Activated T-helper 9 cell treated with anti-CD3 and anti-CD28 coated beads, Interleukin-2, amount 50 U/mL, for 16 hours (primary cell): ENCODE measurements at places on chromosomes 16 and 17.

- no peak for DNase-seq
Observed at GRCh38 chr16:49462989-49463371, 89.4 kb downstream of the C16orf78 start.

GRCh38 chr17:1498869-1499268, 6.4 kb upstream of the MYO1C start:
- DNase-seq: no peak

GRCh38 chr17:5480962-5481361, 5.0 kb downstream of the DERL2 start:
- DNase-seq: no peak

GRCh38 chr16:15783985-15784384, 72.8 kb downstream of the MYH11 start:
- no peak for DNase-seq

DNA sequence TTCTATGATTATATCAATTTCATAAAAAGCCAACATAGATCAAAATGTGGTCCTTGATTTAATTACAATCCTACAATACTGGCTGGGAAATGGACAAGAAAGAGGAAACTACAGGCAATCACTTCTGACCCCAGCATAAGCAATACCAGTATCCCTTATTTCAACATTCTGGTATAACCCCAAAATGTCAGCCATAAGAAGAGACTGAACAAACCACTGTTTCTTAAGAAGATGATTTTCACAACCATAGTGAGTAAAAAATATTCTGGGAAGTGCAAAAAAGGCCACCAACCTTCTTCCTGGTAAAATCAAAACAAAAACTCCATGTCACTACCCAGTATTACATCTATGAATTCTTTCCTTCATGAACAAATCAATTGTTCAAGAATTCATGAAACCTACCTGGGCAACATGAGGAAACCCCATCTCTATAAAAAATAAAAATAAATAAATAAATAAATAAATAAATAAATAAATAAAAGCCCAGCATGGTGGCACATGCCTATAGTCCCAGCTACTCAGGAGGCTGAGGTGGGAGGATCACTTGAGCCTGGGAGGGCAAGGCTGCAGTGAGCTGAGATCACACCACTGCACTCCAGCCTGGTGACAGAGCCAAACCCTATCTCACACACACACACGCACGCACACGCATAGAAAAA, 7.5 kb downstream of the N4BP1 start:
- DNase-seq: no peak

DNA sequence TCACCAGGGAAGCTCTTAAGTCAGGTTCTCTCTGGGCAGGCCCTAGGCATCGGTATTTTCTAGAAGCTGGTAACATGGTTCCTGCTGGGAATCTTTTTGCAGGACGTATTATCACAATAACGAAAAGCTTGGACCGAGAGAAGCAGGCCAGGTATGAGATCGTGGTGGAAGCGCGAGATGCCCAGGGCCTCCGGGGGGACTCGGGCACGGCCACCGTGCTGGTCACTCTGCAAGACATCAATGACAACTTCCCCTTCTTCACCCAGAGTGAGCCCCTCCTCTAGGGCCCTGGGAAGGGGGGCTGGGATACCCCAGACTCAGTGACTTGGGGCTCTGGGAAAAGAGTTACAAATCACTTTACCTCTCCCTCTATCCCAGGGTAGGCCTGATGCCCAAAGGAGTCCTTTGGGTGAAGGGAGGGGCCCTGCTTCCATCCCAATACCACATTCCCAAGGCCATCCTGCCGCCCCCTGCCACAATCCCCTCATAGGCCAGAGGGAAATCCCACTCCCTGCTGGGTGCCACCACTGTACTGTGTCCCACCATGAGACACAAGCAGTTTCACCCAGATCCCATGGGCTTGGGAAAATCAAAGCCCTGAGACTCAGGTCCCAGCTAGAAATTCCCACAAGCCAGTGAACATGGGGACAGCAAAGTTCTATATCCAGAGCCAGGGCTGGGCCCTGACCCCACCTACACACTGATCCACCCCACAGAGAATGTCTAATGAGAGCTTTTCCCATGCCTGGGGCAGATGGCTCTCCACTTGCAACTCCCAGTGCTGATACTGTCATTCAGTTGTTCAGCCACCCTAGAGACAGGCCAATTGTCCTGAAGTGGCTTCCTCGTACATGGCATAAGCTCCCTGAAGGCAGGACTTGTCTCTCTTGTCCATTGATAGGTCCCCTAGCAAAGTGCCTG, 23.0 kb downstream of the CDH5 start:
- DNase-seq: no peak

DNA sequence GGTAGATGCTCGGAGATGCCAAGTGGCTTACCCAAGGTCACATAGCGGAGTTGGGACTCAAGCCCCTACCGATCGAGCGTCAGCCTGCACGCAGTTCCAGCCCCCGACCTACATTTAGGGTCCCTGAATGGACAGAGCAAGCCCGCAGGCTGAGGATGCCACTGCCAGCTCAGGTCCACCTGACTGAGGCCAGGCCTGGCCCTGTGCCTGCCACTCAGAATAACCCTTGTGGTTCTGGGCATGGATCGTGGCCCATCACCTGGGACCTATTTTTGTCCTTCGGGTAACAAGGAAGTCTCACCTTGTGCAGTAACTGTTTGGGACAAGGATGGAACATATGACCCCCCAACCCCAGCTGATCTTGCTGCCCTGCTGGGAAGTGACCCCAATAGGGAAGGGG, 17.1 kb downstream of the CDH16 start:
- no peak for DNase-seq

GRCh38 chr17:19331134-19331533, 31.4 kb downstream of the B9D1 start:
- DNase-seq: no peak

DNA sequence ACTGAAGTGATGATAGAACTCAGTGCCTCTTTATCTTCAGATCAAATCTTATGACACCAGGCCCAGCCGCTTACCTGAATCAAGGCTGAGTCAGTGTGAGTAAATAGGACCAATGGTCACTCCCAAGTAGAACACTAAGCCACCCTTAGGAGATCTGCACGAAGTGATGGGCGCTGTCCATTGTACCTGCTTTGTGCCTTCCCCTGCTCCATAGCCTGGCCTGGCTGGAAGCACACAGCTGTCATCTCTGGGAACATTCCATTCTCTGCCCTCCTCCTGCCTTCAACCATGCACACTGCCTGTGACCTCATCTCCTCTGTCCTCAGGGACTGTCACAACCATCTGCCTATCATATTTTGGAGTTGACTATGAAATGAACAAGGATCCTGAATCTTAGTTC, 279.5 kb upstream of the ASIC2 start:
- no peak for DNase-seq

DNA sequence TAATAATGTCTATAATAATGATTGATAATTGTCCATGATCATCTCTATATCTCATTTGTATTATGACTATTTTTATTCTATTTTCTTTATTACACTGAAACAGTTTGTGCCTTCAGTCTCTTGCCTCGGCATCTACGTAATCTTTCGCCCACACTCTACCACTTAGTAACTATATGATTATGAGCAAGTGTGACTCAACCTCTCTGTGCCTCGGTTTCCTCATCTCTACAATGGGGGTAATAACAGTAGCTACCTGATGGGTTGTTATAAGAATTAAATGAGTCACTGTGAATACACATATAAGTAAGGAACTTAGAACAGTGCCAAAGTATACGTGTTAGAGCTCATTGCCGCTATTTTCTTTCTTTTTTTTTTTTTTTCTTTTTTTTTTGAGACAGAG, 3.7 kb upstream of the SLC16A11 start:
- no peak for DNase-seq

- no peak for DNase-seq
Observed at GRCh38 chr17:56434610-56435009, 158.9 kb upstream of the NOG start.

GRCh38 chr17:17877529-17878358, 41.0 kb upstream of the SREBF1 start:
- no peak for DNase-seq

DNA sequence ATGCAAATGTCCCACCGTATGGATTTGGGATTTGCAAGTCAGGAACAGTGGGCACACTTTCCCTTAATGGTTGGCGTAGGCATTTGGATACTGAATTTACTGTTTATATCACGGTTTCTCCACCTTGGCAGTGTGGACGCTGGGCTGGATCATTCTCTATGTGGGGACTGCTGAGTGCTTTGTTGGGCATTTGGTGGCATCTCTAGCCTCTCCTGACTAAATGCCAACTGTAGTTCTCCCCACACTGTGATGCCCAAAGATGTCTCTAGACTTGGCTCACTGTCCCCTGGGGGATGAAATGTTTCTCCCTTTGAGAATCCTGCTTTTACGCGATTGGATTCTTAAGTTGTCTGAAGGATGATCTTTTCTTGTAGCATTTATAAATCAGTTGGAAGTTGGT, 49.0 kb downstream of the RBFOX1 start:
- DNase-seq: no peak

GRCh38 chr17:63516910-63517824, 6.0 kb upstream of the KCNH6 start:
- DNase-seq: no peak

GRCh38 chr16:82755570-82756282, 129.0 kb downstream of the CDH13 start:
- no peak for DNase-seq

DNA sequence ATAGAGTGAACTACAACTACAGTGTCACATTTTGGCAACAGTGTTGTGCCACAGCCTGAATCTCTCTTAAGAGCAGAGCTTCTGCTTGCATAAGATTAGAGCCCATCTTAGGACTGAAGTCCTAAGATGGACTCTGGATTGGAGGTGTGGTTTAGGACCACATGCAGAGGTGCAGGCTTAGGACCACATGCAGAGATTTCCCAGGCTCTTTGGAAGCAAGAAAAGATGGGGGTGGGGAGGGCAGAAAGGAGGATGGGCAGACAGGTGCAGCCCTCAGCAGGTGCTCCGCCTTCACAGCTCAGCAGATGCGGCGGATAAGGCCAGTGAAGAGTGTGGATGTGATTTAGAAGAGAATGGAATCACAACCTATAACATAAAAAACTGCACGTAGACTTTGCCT, 128.7 kb downstream of the TANGO6 start:
- DNase-seq: no peak

- no peak for DNase-seq
Observed at GRCh38 chr16:51050377-51050706, 100.7 kb downstream of the SALL1 start.

- peak; percentile 31 for DNase-seq
Observed at GRCh38 chr17:7885367-7886226, 3.0 kb upstream of the CHD3 start.

GRCh38 chr17:10035885-10036284, 130.8 kb upstream of the RCVRN start:
- no peak for DNase-seq

DNA sequence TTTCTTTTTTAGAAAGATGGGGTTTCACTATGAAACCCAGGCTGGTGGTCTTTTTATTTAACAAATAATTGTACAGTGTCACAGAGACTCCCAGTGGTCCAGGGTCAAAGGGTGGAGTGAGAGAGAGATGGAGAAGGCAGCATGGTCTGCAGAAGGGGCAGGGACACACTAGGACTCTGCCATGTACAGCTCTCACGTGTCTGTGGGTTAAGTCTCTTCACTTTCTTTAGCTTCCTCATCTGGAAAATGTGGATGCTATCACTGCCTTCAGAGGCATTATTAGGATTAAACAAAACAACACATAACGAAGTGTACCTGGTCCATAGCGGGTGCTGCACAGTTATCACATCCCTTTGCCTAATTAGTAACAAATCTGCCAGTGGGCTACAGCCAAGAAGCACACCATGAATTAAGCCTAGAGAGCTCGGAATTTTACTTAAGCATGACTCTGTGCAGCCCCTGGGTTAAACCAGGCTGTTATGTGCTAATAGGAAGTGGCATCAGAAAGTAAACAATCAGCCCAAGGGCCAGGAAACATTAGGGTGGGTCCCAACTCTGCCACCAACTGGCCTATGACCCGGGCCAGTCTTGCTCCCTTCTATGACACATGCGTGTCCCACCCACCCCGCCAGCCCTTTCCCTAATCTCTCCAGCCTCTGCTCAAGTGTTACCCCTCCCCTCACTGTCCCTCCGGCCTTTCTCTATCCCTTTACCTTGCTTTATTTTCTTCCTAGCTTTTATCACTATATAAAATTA, 13.9 kb downstream of the TOP3A start:
- DNase-seq: no peak

- no peak for DNase-seq
Observed at GRCh38 chr16:83147244-83147643, 520.5 kb downstream of the CDH13 start.

DNA sequence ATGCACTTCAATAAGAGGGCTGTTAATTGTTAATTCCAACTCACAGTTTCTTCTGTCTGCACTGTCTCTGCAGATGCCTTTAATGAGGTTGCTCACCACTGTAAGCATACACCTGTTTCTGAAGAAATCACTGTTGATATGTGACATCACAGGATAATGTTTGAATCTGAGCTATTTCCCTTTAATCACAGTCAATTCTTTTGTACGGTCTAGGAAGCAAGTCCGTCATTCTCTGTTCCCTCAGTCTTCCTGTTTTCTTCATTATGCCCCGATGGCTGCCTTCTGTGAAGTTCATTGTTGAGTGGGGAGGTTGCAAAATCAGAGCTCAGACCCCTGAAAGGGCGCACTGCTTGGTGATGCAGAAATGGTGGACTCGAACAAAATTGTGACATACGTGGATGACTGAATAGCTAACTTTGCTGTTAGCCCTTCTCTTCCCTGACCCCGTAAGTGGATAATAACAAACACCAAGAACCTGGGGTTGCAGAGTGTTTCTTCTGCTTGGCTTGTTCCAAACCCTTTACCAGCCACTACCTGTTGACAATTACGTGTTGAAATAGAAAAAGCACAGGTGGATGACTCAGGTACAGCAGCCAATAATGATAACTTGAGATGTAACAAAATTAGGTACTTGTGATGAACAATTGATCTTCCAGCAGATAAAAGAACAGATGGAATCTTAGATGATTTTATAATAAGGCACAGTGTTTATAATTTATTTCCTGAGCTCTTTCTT, 71.9 kb upstream of the AXIN2 start:
- no peak for DNase-seq

DNA sequence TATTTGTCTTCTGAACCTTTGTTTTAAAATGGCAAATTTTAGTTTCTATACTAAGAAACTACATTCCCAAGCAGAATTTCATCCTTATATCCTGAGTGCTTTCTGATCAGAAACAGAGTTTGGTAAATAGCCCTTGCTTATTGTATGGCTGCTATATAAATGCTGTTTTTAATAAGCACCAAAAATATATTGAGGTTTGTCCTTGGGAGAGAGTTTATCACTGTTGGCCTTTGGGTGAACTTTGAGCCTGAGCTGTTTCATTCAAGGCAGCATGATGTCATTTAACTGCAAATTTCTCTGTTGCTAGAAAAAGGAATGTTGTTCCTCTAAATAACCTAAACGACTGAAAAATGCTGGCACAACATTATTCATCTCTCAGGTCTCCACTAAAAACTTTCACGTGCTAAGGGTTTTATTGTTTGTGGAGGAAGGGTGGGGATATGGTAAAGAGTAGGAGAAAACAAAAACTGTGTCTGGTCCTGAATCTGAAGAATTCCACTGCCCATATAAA, 334.3 kb upstream of the TBX2 start:
- DNase-seq: no peak
